ENCODE measurements at places on chromosomes 2 and 18.

- no peak for DNase-seq
These were observed 610.2 kb upstream of the SYT4 start for GRCh38 chr18:43887491-43887890.

GRCh38 chr2:9169349-9170107, 37.1 kb upstream of the ASAP2 start:
- DNase-seq, result no peak

GRCh38 chr18:57698571-57699276, 77.1 kb upstream of the NARS1 start:
- DNase-seq, result peak; percentile 38

DNA sequence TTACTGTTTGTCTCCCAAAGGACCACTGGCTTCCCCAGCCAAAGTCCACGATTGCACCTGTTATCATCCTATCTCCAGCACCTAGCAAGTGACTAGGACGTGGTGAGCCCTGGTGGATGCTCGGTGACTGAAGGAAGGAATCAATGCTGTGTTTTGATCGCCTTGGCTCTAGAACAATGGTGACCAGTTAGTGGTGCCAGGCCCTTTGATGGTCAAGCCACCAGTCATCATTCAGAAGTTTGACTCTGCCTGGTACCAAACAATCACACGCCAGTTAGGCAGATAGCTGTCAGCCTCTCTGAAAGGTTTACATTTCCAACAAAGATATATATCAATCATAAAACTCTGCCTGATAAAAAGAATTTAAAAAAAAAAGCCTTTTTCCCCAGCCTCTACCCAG, 244.1 kb downstream of the SH3BP4 start:
- no peak for DNase-seq

DNA sequence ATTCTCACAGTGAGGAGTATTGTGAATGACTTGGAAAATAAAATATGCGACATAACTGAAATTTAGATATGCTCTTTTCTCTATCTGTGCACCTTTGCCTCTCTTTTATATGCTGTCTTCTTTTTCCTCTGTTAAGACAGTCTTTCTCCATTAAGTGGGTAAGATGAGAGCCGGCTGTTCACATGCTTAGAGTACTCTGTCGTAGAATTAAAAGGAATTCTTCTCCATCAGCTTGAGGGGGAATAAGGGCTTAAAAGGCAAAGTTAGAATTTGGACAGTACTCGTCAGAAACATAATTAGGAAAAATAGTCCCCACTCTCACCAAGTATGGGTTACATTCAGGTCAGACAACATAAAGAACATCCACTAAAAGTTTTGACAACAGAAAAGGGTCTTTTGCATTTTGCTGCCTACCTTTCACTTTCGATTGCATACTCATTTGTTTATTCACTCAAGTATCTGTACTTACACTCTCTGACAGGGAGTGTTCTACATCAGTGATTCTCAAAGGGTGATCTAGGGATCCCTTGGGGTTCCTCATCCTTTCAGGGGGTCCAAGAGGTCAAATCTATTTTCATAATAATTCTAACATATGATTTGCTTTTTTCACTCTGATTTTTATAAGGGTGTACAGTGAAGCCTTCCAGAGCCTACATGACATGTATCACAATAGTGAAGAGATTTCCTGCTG, 48.0 kb downstream of the ARHGAP15 start:
- DNase-seq, result no peak

GRCh38 chr2:67790622-67791021, 272.2 kb downstream of the C1D start:
- no peak for DNase-seq

DNA sequence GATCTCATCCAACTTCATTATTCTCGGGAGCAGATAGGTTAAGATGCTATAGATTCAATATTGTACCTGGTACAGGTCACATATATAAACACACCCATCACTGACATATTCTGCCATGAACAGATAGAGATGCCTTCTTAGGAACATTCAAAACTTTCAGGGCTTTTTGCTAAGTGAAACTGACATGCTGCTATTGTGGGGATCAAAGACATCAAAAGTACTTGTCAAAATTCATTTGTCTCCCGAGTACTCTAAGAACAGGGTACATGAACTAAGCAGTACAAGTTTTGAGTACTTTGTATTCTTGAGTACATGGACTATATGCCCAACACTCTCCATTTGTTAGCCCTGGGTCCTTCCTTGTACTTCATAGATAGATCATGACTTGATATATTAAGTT, 173.5 kb downstream of the FSHR start:
- no peak for DNase-seq
